ENCODE measurements at places on chromosomes 2 and 18.

DNA sequence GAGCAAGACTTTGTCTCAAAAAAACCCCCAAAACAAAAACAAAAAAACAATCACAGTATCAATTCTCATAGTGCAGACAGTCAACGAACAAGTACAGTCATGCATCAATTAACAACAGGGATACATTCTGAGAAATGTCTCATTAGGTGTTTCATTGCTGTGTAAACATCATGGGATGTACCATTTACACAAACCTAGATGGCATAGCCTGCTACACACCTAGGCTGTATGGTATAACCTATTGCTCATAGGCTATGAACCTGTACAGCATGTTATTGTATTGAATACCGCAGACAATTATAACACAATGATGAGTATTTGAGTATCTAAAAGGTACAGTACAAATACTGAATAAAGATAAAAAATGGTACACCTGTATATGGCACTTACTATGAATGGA lies 67.8 kb upstream of the LMAN1 start:
- DNase-seq, result no peak

DNA sequence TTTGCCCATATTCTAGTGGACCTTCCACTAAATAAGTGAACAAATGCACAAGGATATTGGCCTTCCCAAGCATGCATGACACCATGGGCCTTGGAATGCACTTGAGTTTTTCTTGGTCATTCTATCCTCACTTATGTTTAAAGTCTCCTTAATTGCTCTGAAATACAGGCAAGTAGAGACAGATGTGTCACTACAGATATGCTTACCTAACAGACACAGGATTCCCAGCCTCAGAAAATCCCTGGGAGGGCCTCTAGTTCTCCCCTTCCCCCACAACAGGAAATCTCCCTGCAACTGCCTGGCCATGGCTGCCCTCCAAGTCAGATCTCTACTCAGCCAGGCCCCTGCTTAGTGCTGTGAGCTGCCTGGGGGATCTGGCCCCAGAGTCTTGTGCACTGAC lies 445.2 kb downstream of the IRS1 start:
- DNase-seq, result peak; percentile 14

- DNase-seq, result peak; percentile 89
Measured at GRCh38 chr2:10331027-10331701, 28.5 kb downstream of the HPCAL1 start.

DNA sequence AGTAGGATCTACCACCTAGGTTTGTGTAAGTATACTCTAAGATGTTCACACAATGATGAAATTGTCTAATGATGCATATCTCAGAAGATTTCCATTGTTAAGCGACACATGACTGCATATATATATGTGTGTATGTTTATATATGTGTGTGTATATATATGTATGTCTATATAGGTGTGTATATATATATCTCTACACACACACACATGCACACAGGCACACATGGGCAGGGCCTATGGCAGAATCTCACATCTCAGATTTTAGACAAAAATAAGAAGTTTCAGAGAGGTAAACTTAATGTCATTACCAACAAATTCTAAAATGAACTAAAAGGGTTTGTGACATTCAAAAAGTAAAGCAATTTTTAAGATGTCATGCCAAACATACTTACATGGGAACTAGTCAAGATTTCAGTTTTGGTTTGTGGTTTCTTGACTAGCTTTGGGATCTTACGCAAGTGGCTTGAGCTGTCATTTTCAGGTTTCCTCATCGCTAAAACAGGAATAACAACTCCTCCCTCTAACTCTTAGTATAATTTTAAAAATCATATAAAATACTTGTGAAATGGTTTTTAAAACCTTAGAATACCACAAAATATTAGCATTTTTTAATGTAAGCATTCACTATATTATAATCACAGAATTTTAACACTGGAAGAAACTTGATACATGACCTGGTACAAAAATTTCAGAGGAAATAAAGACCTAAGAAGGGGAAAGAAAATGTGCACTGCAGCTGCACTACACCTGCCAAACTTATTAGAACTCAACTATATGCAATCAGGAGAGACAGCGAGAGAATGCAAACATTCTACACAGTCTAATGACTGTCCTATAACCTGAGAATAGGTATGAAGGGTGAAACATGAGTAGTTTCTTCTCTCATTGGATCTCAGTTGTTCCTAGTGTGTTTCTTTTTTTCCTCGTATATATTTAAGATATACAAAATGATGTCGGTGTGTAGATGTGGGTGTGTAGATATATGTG lies 75.7 kb downstream of the TTC21B start:
- peak; percentile 73 for DNase-seq

- DNase-seq, result peak; percentile 91
Measured at GRCh38 chr2:180203972-180204371, 196.9 kb upstream of the CWC22 start.

DNA sequence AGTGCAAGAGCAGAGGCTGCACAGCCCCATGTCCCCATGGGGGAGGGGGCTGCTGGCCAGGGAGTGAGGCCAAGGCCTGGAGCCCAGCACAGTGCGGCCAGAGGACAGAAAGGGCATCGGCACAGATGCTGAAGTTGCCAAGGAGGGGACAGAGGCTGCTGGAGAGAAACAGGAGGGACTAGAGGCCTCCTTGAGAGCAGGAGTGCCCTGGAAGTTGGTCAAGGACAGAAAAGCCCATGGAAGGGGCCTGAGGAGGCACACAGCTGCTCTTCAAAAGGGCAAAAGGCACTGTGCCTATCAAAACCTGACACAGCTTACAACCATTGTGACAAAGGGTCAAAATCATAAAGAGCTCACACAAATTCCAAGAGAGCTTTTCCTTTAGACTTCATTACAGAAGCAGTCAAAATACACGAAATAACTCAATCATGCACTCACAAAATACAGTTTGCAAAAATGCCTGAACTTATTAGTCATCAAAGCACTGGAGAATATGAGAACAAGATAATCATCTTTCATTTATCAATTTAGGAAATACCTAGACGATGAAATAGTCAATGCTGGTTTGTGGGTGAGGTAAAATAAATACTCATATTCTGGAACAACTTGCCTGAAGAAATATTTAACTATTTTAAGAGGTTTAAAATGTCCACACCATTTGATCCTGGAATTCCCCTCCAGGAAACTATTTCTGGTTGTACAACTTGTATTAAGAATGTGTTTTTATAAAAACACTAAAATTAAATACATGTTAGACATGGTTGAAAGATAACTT lies 79.6 kb downstream of the USP40 start:
- peak; percentile 78 for DNase-seq

DNA sequence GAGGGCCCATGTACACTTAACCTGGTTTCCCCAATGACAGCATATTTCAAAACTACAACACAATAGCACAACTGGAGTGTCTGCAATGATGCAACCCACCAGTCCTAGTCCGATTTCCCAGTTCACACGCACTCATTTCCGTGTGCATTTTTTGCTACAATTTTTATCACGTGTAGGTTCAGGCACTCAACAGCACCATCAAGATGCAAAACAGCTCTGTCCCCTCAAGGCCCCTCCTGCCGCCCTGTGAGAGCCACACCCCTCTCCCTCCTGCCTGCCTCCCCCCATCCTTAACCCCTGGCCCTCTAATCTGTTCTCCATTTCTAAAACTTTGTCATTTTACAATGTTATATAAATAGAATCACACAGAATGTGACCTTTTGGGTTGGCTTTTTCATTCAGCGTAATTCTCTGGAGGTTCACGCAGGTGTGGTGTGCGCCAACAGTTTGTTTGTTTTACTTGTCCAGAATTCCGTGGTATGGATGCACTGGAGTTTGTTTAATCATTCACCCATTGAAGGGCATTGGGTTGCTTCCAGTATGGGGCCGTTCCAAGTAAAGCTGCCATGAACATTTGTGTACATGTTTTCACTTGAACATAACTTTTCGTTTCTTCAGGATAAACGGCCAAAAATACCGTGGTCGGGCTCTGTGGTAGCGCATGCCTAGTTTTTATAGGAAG lies 8.4 kb downstream of the KCNIP3 start:
- DNase-seq, result peak; percentile 29

GRCh38 chr18:78731398-78732032 lies 248.1 kb upstream of the SALL3 start:
- DNase-seq, result no peak

DNA sequence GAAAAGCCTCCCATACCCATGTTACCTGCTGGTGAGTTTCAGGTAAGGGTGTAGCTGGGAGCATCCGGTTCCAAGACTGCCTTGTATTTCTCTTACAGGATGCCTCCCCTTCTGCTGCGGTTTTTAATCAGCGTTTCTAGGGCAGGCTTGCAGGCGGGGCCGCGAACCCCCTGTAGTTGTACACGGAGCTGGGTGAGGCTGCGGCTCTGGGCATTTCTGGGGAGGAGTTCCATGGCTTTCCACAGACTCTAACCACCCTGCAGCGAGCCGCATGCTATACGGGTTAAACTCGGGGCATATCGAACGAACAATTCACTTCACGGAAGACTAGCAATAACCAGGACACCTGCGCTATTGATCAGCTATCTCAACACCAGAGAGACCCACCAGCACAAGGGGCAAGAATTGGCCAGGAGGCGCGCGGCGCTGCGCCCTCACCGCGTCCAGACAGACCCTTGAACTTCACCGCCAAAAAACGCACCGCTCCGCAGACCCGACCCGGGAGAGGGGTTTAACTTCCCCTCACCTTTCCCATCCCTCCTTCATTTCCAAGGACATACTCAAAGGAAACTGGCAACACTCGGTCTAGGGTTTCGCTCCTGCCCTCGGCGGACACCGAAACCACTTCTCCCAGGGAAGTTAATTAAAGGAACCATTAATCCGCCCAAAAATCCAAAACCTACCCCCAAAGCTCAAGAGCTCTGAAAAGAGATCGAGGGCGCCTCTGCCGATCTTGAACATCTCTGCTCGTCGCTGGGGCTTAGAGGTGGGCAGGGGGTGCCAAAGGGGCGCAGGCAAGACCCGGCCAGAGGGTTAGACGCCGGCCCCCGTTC lies 909 bp downstream of the TGFA start:
- DNase-seq, result peak; percentile 45

- DNase-seq, result peak; percentile 13
Measured at GRCh38 chr2:204234879-204235278, 298.3 kb downstream of the ICOS start.

GRCh38 chr18:27685807-27686412 lies 491.0 kb downstream of the CDH2 start:
- DNase-seq, result peak; percentile 74

Measured in GM23248 (cell line).